ENCODE measurements at places on chromosomes 3 and 15. TPM values are rescaled to one million over a fixed set of nuclear protein-coding genes. Genes with fewer than 3 reads are reported as not detected.
A peak's percentile ranks its signal among the peaks of the same experiment; 100 is the strongest.

DNA sequence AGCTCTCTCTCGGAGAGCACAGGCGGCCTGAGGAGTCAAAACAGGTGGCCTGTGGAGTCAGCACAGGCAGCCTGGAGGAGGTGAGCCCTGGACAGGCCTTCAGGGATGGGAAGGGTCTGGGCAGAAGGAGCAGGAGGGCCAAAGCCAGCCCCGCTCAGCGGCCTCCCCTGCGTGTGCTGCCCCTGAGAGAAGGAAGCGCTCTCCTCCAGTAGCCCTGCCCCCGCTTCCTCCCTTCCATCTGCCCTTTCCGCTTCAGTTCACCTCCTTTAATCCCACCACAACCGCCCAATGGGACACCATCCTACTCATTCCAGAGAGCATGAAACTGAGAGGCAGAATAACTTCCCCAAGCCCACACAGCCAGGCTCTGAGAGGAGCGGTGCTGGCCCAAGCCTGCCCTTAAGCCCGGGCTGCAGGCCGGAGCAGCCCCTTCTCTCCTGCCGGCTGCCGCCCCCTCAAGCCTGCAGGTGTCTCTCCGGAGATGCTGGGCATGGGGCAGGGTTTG lies 3.2 kb upstream of the NR2E3 start:
- H3K27ac ChIP-seq = no peak overlapping the region
- no peaks in the 10 kb centered on the region for H3K27me3 ChIP-seq
- H3K36me3 ChIP-seq = no peaks in the 10 kb centered on the region

DNA sequence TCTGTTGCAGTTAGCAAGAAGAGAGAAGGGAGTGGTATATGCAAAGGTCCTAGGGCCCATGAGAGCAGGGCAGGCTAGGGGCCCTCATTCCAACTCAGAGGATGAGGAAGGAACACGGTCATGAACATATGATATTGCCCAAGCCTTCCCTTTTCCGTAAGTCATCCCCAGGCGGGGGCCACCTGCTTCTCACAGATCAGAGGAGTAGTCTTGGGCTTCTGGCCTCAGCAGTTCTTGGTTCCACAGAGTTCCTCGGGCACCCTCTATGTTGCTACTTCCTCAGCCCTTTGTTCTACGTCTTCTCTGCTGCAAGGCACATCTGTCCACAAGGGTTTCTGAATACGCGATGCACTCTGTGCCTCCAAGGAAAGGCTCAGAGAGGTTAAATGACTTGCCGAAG lies 25.3 kb downstream of the EPHB3 start:
- H3K4me3 ChIP-seq = no peak overlapping the region
- H3K27me3 ChIP-seq = no peaks in the 10 kb centered on the region

GABRB3 gene
- 47.9 TPM for total RNA-seq

VIPR1 gene
- total RNA-seq = not detected

DNA sequence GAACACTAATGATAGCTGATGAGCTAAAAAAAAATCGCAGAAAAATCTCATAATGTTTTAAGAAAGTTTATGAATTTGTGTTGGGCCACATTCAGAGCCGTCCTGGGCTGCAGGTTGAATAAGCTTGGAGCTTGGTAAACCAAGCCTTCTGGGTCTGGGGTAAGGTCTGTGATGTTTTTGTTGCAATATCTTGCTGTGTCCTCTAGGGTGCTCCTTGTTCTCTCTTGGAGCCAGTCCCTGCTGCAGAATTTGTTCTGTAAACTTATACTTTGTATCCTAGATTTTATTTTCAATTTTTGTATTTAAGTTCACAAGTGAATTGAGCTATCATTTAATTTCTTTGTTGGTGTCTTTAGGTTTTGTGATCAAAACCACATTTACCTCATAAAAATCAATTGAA lies 143.7 kb downstream of the NR1D2 start:
- H3K36me3 ChIP-seq = no peaks in the 10 kb centered on the region
- no peaks in the 10 kb centered on the region for H3K27me3 ChIP-seq
- H3K4me3 ChIP-seq = no peak overlapping the region
- no peaks in the 10 kb centered on the region for H3K4me1 ChIP-seq
- no peak overlapping the region for H3K27ac ChIP-seq

CLSTN2 gene
- 80.9 TPM for total RNA-seq

STAG1 gene
- 24.2 TPM for total RNA-seq

- no peaks in the 10 kb centered on the region for H3K27me3 ChIP-seq
- H3K27ac ChIP-seq = no peak overlapping the region
- no peak for DNase-seq
- no peaks in the 10 kb centered on the region for H3K4me1 ChIP-seq
- H3K36me3 ChIP-seq = no peaks in the 10 kb centered on the region
These were observed 379.7 kb upstream of the CNTN6 start for GRCh38 chr3:713006-713621.

GRCh38 chr3:133191818-133192217 lies 153.6 kb downstream of the TMEM108 start:
- no peaks in the 10 kb centered on the region for H3K27me3 ChIP-seq
- H3K27ac ChIP-seq = no peak overlapping the region
- DNase-seq = no peak
- no peak overlapping the region for H3K4me3 ChIP-seq
- H3K4me1 ChIP-seq = peaks cover 6% of the 10 kb centered on the region

CCDC39 gene
- total RNA-seq = not detected

DNA sequence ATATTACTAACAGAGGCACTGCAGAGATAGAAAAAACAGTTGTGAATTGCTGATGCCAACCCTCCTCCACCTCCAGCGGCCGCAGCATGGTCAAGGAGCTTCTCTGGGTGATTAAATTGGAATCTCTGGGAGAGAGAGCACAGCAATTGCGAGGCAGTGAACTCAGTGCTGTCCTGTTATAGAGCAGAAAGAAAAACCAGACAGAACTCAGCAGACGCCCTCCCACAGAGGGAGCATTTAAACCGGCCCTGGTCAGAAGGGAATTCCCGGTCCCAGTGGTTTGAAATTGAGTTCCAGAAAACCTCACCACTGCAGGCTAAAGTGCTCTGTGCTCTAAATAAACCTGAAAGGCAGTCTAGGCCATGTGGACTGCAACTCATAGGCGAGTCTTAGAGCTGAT lies 175.4 kb downstream of the SQOR start:
- no peak overlapping the region for H3K27ac ChIP-seq
- no peaks in the 10 kb centered on the region for H3K4me1 ChIP-seq
- no peak overlapping the region for H3K4me3 ChIP-seq
- no peaks in the 10 kb centered on the region for H3K36me3 ChIP-seq

DNA sequence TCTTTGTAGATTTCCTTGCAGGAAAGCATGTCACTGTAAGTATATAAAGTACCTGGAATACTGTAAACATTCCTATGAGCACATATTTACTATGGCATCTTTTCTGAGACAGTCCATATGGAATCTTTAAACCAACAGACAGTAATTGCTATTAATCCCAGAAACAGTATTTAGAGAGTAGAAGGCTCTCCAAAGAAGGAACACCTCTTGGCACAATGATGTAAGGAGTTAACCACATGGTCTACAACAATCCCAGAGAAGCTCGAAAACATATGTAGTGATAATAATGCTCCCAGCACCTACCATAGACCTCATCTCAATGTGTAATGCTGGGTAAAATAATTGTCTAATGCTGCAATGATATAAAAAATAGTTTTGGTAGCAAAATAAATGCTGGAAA lies 95.8 kb upstream of the IL12A start:
- H3K4me3 ChIP-seq = no peak overlapping the region
- H3K27ac ChIP-seq = no peak overlapping the region
- H3K36me3 ChIP-seq = peaks cover 28% of the 10 kb centered on the region
- no peak for DNase-seq
- peaks cover 15% of the 10 kb centered on the region for H3K4me1 ChIP-seq
- H3K27me3 ChIP-seq = no peaks in the 10 kb centered on the region

DNA sequence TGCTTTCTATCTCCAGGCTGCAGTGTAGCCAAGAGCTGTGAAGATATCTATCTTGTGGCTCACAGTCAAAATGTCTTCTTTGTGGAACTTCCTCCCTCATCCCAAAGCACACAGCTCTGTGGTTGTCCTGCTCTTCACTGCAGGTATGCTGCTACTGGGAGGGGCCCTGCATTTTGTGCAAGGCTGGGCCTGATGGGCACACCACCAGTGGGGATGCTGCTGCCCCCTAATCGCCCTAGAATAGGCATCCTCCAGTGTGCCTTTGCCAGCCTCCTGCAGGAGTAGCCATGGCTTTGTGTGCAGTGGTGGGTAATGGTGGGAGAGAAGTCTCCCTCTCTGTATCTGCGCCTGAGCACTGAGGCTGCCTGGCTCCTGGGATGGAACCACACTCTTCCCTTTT lies 297.3 kb downstream of the DOCK3 start:
- H3K27me3 ChIP-seq = no peaks in the 10 kb centered on the region
- DNase-seq = no peak
- H3K36me3 ChIP-seq = no peaks in the 10 kb centered on the region
- no peak overlapping the region for H3K4me3 ChIP-seq
- H3K27ac ChIP-seq = no peak overlapping the region
- no peaks in the 10 kb centered on the region for H3K4me1 ChIP-seq

GRCh38 chr15:30990036-30990435 lies 1.4 kb downstream of the MTMR10 start:
- peak overlapping the region; percentile 28 for H3K27ac ChIP-seq
- peak overlapping the region; percentile 88 for H3K4me3 ChIP-seq
- H3K4me1 ChIP-seq = peaks cover 13% of the 10 kb centered on the region
